ENCODE measurements at places on chromosomes 4 and X. TPM values are rescaled to one million over a fixed set of nuclear protein-coding genes. Genes with fewer than 3 reads are reported as not detected.

- no peak for DNase-seq
Observed at GRCh38 chr4:6946497-6946896, 36.9 kb downstream of the TBC1D14 start.

- no peak for DNase-seq
Observed at GRCh38 chrX:115584696-115585095, 23.7 kb downstream of the PLS3 start.

- DNase-seq, result no peak
Observed at GRCh38 chrX:152895724-152896420, 2.0 kb upstream of the ZNF185 start.

DNA sequence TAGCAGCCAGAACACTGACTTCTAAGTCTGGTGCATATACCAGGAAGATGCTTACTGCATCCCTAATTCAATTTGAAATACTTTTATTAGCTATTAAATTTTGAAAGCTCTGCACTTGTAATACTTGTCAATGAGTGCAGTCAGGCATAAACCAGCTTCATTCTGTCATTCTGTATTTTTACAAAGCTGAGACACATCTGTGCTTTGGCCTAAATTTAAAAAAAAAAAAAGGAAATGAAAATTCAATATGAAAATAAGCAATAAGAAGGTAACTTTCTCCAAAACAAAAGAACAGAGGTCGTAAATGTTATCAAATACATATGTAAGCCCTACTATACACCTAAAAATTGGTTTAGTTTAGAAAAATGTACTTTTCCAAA is 7.0 kb downstream of the SMIM14 start:
- no peak for DNase-seq

DNA sequence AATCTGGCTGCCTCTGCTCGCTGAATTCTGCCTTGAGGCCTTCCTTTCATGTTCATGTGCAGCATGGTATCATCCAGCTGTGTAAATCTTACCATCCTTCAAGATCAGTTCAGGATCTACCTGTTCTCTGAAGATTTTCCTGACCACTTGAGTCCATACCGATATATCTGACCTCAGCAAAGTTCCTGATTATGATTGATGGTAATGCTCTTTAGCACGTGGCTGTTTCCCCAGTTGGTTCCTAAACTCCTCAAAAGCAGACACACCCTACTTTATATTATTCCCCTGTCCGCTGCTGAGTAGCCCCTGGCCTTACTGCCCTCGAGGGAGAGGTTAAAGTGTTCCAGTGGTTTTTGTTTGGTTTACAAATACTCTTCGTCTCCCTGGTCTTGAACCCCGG is 20.0 kb downstream of the GALNT7 start:
- DNase-seq, result no peak

- DNase-seq, result no peak
Observed at GRCh38 chr4:2937986-2938385, 25.2 kb downstream of the NOP14 start.

GRCh38 chr4:156756118-156756517 is 215.5 kb downstream of the PDGFC start:
- no peak for DNase-seq

The GIMD1 gene
- not detected for total RNA-seq

Measured in cerebellum (tissue), 4 donors.